HuH-7.5 (cell line): ENCODE measurements at places on chromosomes 2 and 18.

DNA sequence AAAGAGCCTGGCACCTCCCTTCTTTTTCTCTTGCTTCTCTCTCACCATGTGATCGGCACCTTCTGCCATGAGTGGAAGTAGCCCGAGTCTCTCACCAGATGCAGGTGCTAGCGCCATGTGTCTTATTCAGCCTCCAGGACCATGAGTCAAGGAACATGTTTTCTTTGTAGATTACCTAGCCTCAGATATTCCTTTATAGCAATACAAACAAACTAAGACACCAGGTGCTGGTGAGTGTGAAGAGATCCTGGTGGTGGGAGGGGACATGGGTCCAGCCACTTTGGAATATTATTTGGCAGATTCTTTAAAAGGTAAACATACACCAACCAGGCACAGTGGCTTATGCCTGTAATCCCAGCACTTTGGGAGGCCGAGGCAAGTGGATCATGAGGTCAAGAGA, 5.9 kb upstream of the USP40 start:
- DNase-seq, result no peak

DNA sequence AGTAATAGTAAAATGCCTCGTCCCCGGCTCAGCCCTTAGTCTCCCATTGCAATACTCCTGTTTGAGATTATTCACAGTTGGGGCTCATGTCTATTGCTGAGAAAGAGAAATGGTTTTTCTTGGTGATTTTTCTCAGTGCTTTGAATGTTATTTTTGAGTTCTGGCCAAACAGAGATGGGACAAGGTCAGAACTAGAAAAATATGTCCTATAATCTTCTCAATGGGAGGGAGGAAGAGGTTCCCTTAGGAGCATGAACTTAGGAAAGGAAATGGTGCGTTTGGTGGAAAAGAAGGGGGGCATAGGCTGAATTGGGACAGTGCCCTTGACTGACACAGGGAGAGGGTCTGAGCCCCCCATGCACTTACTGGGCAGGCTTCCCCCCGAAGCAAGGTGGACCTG, 133.8 kb downstream of the AGAP1 start:
- DNase-seq, result no peak

DNA sequence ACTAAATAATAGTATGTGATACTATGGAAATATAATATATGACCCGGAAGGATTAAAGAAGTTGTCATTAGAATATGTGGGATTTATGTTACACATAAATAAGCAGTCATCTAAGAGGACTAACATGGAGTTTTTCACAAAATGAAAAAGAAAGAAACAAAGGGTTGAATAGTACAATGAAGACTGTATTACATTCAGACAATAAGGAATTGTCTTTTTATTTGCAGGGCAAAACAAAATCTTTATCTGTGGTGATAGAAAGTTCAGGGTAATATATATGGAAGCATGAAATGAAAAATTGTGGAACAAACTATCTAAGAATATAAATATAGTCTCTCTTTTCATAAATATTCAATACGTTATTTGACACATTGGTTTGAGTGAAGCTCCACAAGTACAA, 5.8 kb downstream of the ERMN start:
- no peak for DNase-seq

- no peak for DNase-seq
These were observed 197.5 kb downstream of the IRS1 start for GRCh38 chr2:226601881-226602662.

GRCh38 chr2:42809819-42810120, 17.4 kb upstream of the HAAO start:
- DNase-seq, result peak; percentile 66

DNA sequence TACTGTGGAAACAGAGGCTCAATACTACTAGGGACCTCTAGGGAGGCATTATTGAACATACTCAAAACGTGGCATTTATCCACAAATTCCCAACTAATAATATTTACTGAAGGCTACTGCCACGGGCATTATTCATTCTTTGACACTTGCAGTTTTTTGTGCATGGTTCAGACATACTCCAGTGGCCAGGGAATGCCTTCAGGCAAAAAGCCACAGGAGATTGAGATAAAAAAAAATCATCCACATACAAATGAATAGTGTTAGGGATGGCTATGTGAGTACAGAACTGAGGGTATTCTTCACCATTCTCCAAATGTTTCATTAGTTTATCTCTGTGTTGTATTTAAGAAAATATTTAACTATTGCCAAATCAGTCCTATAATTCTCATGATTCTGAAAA, 974.9 kb upstream of the PIK3C3 start:
- no peak for DNase-seq

DNA sequence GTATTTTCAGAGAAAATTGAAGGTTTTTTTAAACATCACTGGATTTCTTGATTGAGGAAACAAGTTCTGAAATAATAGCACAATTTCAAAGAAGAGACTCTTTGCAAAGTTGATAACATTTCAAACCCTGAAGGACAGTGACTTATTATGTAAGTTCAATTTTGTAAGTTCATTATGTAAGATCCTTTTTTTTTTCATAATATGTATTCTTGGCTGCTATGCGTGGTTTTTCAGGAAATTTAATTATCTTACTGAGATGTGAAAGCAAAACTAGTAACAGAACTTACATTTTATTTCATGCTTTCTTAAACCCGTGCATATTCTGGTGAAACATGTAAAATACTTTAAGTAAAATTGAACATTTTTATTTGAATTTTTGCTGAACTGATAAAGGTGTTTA, 65.4 kb downstream of the RIF1 start:
- DNase-seq, result no peak

DNA sequence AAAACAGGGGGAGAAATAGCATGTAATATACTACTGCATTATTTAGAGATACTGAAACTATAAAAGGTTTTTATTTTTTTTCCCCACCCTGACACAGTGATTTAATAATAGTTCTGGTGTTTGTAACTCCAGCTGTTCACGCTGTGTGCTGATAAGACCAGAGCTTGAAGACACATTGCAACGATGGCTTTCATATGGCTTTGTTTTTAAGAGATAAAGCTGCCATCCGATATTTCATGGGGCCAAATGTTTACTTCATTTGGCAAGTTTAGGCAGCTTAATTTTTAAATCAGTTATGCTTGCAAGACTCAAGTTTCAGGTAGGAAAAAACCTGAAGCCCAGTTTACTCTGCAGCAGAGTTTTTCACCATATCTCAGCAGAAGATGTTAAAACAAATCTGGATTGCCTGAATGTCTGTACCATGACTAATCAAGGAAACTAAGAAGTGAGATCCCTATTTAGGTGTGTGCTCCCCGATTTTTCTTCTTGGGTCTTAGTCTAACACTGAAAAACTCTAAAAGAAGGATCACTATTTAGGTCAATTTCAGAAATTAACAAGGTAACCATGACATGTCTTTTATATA, 508.6 kb downstream of the PARD3B start:
- DNase-seq, result no peak
